ENCODE measurements at places on chromosomes 7 and 10.

- DNase-seq, result no peak
These were observed 136.4 kb upstream of the TAC1 start for GRCh38 chr7:97595439-97595838.

DNA sequence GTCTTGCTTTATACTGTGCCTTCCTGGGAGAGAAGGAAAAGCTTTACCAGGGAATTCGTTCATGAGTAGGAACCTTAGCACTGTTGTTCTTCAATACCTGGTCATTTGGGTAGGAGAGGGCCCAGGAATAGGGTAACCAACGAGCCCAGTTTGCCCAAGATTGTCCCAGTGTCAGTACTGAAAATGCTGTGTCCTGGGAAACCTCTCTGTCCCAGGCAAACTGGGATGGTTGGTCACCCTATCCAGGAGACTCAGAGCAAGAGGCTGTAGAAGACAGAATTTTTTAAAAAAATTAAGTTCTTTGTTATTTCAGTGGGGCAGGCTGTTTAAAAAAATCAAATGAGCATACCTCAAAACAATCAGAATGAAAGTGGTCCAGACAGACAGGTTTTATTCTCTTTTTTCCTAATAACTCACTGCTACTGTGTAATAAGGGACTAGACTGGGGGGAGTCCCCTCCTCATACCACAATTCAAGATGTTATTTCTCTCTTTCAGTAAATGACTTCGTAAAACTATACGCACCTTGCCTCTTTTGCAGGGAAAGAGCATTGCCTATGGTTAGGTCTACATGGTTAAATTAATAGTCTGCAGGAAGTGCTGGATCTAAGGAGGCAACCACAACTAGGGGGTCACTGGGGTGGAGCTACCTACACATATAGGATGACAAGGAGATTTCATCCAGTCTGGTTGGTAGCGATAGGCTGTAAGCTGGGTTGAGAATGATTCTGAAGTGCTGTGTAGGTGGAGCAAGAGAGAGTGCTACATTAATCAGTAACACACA lies 41.1 kb upstream of the FAM133B start:
- DNase-seq, result no peak

DNA sequence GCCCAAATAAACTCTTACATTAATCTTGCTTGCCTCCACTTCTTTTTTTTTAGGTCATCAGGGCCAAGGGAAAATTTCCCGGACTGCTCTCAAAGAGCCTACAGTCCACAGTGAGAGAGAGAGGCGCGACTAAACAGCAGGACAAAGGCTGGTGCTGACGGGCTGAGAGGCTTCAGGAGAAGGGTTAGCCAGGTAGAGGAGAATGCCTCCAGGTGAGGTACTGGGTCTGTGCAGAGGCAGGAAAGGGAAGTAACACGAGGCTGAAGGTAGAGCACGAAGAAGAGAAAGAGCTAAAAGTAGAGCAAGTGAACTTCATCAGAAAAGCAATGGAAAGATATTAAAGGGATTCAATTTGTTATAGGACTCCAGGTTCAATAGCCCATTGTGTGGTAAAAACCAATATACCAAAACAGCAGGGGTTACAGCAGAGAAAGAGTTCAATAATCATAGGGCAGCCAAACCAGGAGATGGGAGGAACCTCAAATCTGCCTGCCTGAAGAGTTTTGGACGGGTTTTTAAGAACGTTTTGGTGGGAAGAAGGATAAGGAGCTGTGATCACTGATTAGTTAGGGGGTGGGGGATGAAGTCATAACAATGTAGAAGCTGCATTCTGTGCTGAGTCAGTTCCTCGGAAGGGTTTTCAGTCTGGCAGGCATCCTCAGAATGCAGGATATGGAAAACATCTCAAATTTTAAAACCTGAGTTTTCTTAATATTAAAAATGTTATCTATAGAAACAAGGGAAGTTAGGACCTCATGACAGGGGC lies 171.5 kb downstream of the AKR1D1 start:
- no peak for DNase-seq

DNA sequence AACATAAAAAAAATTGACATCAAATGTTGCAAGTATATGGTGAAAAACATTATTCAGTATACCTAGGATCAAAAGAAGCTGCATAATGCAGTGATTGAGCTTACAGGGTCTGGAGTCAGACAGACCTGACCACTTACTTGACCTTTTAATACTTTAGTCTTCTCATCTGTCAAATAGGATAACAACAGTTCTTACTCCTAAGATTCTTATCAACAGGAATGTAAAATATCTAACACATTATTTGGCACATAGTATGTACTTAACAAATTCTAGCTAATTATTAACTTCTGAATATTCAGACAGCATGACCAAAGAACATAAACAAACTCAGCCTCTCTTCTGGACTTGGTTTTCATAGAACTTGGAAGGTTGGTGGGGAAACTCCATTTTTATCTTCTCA lies 45.6 kb upstream of the PIP4K2A start:
- no peak for DNase-seq

DNA sequence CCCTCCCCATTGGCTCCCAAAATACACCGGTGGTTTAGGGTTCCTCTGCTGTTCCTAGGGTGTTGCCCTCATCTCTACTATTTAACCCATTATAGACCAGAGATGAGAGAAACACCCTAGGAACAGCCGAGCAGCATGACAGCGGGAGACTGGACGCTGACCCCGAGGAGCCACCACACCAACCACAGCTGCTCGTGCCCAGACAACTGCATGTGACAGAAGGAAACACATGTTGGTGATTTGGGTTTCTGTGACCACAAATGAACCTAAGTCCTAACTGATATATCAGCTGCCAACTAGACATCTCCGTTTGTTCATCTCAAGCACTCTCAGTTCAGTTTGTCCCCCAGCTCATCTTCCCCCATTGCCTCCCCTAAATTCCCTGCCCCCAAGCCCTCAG lies 13.4 kb downstream of the CFAP43 start:
- DNase-seq, result no peak

- DNase-seq, result no peak
These were observed 6.0 kb downstream of the ALOX5 start for GRCh38 chr10:45379891-45380540.

DNA sequence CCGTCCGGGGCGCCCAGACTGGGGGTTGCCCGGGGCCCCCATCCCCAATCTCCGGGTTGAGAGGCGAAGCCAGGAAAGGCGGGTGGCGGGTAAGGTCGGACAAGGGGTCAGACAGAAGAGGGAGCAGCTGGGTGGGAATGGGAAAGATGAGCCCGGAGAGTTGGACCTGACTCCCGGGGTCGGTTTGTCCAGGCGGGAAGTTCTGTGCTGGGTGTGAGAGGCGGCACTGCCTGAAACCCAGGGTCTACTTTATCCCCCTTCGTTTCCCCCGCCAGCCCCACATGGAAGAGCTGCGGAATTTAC lies 675 bp downstream of the SLC4A2 start:
- no peak for DNase-seq

- no peak for DNase-seq
These were observed 69.5 kb downstream of the ADCY1 start for GRCh38 chr7:45643630-45644029.

DNA sequence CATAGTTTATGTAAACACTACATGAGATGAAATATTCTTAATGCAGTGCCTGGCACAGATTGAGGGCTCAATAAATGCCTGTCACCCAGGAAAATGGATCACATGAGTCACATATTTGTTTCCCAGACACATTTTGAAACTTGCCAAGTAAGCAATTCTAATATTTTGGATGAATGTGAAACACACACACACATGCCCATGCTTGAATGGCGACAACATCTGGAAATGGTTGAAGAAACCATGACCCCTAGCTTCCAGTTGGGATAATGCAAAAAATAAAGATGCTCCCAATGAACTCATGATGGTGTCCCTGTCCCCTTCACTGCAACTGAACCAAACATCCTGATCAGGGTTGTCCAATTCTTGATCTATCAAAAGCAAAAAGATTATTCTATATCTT lies 797.3 kb downstream of the XPNPEP1 start:
- DNase-seq, result no peak

GRCh38 chr7:32026083-32026425 lies 44.2 kb downstream of the PDE1C start:
- no peak for DNase-seq

DNA sequence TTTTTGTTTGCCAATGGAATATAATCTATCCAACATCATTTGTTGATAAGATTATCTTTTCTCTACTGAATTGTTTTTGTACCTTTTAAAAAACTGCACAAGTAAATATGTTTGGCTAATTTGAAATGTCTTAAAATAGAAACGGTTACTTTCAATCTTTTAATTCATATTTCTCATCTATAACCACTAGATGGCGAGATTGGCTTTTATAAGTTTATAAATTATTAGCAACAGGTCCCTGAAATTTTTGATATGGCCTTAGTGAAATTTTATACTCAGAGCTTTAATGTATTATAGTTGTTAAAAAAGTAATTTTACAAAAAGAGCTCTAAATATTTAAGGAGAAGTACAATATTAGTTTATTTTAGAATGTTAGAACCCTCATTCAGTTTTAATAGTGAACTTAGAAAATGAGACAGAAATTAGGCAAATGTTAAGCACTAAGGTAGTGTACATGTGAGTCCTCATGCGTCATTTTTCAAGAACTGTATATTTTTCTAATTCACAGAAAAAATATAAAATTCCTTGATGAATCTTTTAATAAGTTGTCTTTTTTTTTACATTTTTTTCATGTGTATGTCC lies 592.5 kb downstream of the ARL4A start:
- DNase-seq, result no peak

GRCh38 chr7:99679400-99680191 lies at the start of gene CYP3A5:
TSS of gene CYP3A5 (minus strand) at chr7:99679996. CDS start at chr7:99679896, 100 bp downstream.
- no peak for DNase-seq

DNA sequence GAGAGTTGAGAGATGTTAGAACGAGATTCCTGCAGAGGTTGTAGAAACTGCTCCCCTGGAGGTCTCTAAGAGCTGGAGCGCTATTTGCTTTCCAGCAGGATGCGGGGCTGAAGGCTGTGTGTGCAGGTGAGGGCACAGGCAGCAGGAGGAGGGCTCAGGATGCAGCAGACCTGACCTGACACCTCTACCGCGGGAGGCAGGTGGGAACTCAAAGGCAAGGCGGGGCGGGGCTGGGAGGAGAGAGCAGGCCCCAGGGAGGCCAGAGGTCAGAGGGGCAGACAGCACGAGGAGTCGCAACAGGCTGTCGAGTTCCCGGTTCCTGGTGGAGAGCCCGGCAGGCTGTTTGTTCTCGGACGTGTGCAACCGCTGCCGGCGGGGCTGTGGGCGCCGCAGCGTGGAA lies 7.9 kb upstream of the CRTAC1 start:
- no peak for DNase-seq

DNA sequence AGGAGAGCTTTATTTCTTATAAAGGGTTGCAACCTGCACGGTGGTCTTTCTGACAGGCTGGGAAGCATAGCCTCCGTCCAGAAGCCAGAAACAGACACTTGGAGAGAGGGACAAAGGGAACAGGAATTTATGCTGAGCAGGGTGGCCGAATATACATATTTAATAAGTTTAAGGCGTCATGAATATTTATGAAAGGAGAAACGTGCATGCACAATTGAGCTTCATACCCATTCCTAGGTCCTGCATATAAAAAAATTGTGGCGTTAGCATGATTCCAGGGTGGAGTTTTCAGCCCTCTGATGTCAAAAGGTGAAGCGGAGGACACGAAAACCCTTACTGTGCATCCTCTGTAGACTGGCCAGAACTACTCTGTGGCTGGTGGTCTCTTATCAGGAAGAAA lies 10.7 kb downstream of the CCDC126 start:
- no peak for DNase-seq

DNA sequence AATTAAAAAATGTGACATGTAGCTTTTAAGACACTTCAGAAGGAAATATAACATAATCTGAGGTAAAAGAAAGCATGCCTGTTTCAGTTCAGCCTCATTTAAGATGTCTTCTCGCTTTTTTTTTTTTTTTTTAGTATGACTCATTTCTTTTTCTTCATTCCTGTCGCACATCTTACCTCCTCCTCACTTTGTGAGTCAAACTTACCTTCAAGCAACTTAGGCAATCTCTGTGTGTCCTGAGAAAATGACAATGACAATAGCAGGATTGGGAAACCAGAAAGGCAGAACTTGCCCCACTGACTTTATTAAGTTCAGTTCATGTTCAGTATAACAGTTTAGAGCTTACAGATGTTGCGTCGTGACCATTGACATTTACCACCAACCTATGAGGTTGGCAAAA lies 7.7 kb downstream of the PTN start:
- DNase-seq, result no peak

DNA sequence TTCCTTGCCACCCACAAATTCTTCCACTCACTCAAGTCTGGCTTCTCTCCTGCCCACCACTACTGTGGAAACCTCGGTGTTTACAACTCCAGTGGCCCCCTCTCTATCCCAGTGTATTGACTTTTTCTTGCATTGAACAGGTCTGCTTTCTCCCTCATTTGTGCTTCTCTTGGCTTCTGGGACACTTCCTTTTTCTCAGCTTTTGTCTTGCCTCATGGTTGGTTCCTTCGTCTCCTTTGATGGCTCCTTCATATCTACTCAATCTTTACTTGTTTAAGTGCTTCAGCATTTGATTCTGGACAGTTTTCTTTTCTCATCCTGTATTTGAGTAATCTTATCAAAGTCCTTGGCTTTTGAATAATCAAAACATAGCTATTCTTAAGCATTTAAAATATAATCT lies 35.9 kb upstream of the FAM3C start:
- DNase-seq, result no peak

DNA sequence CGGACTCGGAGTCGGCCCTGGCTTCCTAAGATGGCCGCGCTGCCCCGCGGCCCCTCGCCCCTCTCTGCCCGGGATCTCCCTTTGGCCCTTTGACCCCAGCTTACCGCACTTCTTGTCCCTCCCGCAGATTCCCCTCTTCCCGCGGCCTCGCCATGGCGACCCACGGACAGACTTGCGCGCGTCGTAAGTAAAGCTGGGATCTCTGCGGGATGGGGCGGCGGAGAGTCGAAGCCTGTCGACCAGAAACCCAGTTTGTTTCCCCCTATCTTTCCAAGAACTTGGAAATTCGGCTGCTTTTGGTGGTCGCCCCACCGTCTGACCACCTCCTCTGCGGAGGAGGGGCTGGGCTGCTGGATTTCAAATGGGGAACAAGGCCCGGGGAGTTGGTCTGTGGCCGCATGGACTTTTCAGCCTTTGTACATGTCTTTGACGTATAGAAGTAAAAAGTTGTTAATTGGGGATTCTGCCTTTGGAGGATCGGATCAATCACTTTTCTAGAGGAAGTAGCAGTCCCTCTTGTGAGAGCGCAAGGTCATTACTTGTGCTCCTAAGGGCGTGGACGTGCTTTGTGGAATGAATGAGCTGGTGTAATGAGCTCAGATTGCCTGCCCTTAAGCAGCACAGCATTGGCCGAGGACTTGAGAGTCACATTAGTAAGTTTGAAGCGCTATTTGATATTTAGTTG lies 553 bp downstream of the VDAC2 start:
- DNase-seq, result peak; percentile 8

- peak; percentile 60 for DNase-seq
These were observed 123.1 kb upstream of the ADO start for GRCh38 chr10:62681211-62681940.

- no peak for DNase-seq
These were observed 20.2 kb downstream of the SDK1 start for GRCh38 chr7:3321206-3321605.

DNA sequence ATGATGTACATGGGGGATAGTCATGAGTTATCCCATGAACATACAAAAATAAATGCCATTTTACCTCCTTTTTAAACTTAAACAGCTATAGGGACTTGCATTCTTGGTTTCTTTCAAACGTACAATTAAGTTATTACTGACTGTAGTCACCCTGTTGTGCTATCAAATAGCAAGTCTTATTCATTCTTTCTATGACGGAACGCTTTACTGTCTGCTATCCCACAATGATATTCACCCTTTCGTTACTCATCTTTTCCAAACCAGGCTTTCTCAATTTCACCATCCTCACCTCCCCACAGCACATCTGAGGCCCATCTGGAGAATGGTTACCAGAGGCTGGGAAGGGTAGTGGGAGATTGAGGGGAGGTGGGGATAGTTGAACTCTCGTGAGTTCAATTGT lies 218.8 kb downstream of the PHF14 start:
- DNase-seq, result no peak
